ENCODE measurements at places on chromosomes 5 and 9. TPM values are rescaled to one million over a fixed set of nuclear protein-coding genes. Genes with fewer than 3 reads are reported as not detected.

- no peaks in the 10 kb centered on the region for H3K36me3 ChIP-seq
- DNase-seq, result no peak
- H3K27ac ChIP-seq, result peak overlapping the region; percentile 54
- H3K27me3 ChIP-seq, result peaks cover 13% of the 10 kb centered on the region
Observed at GRCh38 chr5:75059912-75060545, 7.7 kb upstream of the GCNT4 start.

SLCO6A1 gene
- not detected for total RNA-seq

GRCh38 chr5:4023091-4023752, 427.6 kb downstream of the IRX1 start:
- H3K4me1 ChIP-seq, result no peaks in the 10 kb centered on the region
- H3K36me3 ChIP-seq, result no peaks in the 10 kb centered on the region
- H3K27ac ChIP-seq, result no peak overlapping the region
- H3K27me3 ChIP-seq, result no peaks in the 10 kb centered on the region

FABP6 gene
- not detected for total RNA-seq

- no peak overlapping the region for H3K27ac ChIP-seq
- H3K36me3 ChIP-seq, result no peaks in the 10 kb centered on the region
- H3K4me1 ChIP-seq, result no peaks in the 10 kb centered on the region
Observed at GRCh38 chr5:60036192-60036938, 142.8 kb upstream of the PDE4D start.

GRCh38 chr5:59275510-59276324, 617.8 kb downstream of the PDE4D start:
- H3K4me3 ChIP-seq, result peak overlapping the region; percentile 73
- DNase-seq, result no peak
- H3K27me3 ChIP-seq, result peaks cover 24% of the 10 kb centered on the region
- no peak overlapping the region for H3K27ac ChIP-seq
- H3K4me1 ChIP-seq, result peaks cover 12% of the 10 kb centered on the region
- H3K36me3 ChIP-seq, result no peaks in the 10 kb centered on the region

DNA sequence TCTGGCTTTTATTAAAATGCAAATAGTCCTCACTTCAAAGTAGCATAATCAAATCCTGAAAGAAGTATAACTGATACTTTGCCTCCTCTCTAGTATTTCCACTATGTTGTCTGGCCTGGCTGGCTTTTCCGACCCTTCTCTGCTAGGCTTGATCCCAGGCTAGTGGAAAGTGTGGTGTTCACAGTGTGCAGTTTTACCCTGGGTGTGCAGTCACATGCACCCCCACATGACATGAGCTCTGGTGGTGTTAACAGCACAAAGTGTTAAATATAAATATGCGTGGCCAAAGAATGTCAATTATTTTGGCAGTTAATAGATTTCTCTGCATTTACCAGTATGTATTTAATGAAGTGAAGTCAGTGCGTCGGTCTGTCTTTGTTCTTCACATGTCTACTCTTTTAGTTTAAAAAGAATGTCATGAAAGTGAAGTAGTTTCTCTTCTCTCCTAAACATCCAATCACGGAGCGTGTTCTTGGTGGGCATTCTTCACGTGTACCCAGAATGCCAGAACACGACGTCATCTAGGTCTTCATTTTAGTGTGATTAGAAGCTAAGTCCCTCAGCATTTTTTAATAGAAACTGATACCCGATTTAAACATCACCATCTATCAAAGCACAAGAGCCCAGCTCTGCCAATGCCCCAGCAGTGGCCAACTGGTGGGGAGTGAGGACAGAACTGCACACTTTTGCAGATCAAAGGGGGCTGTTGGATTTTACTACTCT, 286.4 kb downstream of the FANCC start:
- H3K4me3 ChIP-seq, result no peak overlapping the region
- H3K27ac ChIP-seq, result no peak overlapping the region
- peaks cover 6% of the 10 kb centered on the region for H3K4me1 ChIP-seq
- no peaks in the 10 kb centered on the region for H3K27me3 ChIP-seq

ADAMTS6 gene
- total RNA-seq, result 1.4 TPM

CCNJL gene
- not detected for total RNA-seq

DNA sequence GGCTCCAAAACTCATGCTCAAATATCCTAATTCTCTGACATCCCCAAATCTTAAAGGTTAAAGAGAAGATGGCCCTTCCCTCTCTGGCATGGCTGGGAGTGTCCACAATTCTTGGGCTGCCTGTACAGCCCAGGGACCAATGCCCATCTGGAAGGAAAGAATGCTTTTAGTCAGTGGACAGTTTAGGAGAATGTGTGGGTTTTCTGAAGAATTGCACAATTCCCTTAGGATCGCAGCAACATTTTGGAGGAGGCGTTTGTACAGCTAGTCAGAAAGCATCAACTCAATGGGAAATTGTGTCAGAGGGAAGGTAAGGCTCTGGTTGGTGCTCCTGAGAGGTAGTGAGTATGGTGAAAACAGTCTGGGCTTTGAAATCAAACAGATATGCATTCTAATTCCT, 15.0 kb downstream of the FAM193B start:
- H3K27ac ChIP-seq, result no peak overlapping the region
- no peaks in the 10 kb centered on the region for H3K27me3 ChIP-seq
- no peak overlapping the region for H3K4me3 ChIP-seq
- H3K4me1 ChIP-seq, result peaks cover 2% of the 10 kb centered on the region
- no peak for DNase-seq

DNA sequence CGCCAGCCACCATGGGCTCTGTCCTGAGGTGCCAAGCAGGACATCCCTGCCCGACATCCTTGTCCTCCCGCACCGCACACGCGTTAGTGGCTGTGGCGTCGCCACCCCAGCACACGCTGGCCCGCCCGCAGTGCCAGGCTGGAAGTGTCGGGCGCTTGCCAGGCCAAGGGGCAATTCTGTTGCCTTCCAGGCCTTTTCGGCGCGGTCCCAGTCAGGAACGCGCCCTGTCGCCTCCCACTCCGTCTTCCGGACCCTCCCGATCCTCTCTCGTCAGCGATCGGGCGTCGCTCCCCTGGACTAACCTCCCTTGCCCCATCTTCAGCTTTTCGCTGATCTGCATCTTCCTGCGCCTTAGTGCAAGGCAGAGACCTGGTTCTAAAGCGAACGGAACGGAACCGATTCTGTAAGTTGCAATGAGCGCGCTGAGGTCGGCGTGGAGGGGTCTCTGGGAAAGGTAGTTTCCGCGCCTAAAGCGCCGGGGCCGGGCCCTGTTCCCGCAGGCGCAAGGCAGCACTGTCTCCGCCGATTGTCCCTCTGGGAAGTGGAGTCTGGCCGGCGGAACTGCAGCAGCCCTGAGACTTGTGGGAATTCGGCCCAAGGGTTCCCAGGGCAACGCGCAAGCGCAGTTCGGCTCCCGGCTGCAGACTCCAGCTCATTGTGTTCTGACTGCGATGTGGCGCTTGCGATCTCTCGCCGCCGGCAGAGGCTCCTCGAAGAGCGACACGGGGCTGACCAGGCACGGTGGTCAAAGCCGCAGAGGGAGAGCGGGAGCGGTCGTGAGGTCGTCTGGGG, at the start of gene ZNF454:
ZNF454 (plus strand) TSS at position 630 of the 792 bp plus-strand sequence. CDS start 1,594 bp downstream, outside the sequence.
- no peak for DNase-seq
- H3K4me3 ChIP-seq, result no peak within 1 kb of the TSS
- no peak within 1 kb of the TSS for H3K27ac ChIP-seq

DNA sequence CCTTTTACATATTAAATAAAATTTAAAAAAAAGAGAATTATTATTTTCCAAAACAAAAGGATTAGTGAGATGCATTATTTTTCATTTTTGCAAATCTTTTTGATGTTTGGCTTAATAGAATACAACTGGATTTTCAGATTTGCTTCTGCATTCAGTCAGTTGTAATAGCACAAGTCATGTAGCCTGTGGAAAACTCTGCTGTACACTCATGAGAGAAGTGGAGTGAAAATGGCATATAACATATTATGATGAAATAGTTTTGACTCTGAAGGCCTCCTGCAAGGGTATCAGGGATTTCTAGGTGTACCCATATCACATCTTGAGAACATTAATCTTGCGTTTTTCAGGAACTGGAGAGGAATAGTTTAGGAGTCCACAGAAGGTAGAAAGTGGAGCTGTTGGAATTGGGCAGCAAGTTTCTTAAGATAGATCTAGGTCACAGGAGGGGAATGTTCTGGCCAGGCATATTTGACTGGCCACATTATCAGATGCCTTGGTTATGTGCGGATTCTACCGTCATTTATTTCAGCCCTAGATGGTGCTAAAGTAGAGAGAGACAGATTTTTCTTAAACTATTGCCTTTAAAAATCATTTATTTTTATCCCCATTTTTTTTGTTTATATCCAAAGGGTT, 16.4 kb downstream of the LNPEP start:
- DNase-seq, result no peak
- H3K27me3 ChIP-seq, result no peaks in the 10 kb centered on the region
- peaks cover 34% of the 10 kb centered on the region for H3K36me3 ChIP-seq

- peaks cover 38% of the 10 kb centered on the region for H3K36me3 ChIP-seq
- DNase-seq, result no peak
- H3K27ac ChIP-seq, result peak overlapping the region; percentile 75
- no peak overlapping the region for H3K4me3 ChIP-seq
- no peaks in the 10 kb centered on the region for H3K27me3 ChIP-seq
Observed at GRCh38 chr5:67202828-67203227, 6.2 kb upstream of the CD180 start.

GRCh38 chr9:128828267-128828666, 1.3 kb downstream of the SPOUT1 start:
- H3K27ac ChIP-seq, result peak overlapping the region; percentile 89
- no peak for DNase-seq
- peak overlapping the region; percentile 98 for H3K4me3 ChIP-seq
- H3K27me3 ChIP-seq, result no peaks in the 10 kb centered on the region
- peaks cover 16% of the 10 kb centered on the region for H3K4me1 ChIP-seq

- H3K4me1 ChIP-seq, result no peaks in the 10 kb centered on the region
- H3K27me3 ChIP-seq, result peaks cover 2% of the 10 kb centered on the region
- no peak overlapping the region for H3K4me3 ChIP-seq
- DNase-seq, result no peak
Observed at GRCh38 chr9:133286523-133286922, 11.5 kb upstream of the ABO start.

- H3K27ac ChIP-seq, result no peak overlapping the region
- H3K4me3 ChIP-seq, result no peak overlapping the region
- DNase-seq, result no peak
- no peaks in the 10 kb centered on the region for H3K4me1 ChIP-seq
- H3K36me3 ChIP-seq, result no peaks in the 10 kb centered on the region
- no peaks in the 10 kb centered on the region for H3K27me3 ChIP-seq
Observed at GRCh38 chr9:126049088-126049487, 277.5 kb upstream of the MVB12B start.

DNA sequence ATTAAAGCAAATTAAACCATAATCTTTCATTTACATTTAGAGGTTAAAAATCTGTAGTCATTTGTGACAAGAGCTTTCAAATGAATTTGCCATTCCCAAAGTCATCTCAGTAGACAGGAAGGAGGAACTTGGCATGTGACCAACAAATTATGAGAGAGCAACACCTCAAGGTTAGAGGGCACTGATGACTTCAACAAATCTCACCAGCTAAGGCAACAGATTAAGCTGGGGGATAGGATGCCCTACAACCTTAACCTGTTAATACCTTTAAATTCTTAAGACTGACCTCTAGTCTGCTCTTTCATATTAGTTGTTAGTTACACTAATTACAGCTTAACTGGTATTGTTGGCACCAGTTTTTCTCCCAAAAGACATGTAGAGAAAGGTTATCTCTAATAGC, 18.4 kb downstream of the POU5F2 start:
- DNase-seq, result no peak
- H3K27ac ChIP-seq, result no peak overlapping the region
- no peak overlapping the region for H3K4me3 ChIP-seq
- no peaks in the 10 kb centered on the region for H3K36me3 ChIP-seq
- H3K4me1 ChIP-seq, result no peaks in the 10 kb centered on the region

DNA sequence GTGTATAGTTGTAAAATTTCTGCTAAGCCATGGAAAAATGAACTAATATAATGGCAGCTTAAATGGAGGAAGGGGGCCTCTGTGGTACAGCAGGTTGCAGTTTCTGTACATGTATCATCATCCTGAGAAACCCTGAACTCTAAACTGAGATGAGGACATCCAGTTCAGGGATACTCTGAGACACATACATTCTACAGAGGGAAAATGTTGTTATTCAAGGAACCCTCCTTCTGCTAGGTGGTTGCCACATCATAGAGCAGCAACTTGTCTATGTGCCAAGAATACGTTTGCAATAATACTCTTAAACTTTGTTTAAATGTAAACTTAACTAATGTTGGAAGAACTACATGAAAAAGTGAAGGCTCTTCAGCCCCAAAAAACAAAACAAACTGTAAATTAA, 1310.8 kb upstream of the WWC1 start:
- H3K27me3 ChIP-seq, result peaks cover 8% of the 10 kb centered on the region
- H3K27ac ChIP-seq, result no peak overlapping the region
- peaks cover 2% of the 10 kb centered on the region for H3K4me1 ChIP-seq
- no peak overlapping the region for H3K4me3 ChIP-seq
- no peak for DNase-seq

DNA sequence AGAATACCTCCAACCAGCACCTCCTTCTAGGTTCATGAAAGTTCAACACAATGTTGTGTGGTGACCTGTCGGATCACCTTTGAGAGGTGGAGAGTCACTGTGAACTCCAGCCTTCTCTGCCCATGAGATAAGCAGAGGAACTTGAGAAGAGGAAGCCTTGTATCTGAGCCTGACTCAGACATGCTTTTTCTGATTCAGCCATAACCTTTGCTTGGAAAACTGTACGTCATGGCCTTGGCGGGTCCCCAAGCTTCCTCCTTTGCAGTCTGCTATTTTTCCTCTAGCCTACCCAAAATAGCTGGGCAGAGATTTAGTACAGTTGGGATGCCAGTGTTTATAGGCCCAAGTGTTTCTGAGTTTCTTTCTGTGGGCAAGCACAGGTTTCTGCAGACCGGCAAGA, 274.7 kb downstream of the CETN3 start:
- no peak for DNase-seq
- H3K27me3 ChIP-seq, result no peaks in the 10 kb centered on the region
- no peak overlapping the region for H3K4me3 ChIP-seq

DNA sequence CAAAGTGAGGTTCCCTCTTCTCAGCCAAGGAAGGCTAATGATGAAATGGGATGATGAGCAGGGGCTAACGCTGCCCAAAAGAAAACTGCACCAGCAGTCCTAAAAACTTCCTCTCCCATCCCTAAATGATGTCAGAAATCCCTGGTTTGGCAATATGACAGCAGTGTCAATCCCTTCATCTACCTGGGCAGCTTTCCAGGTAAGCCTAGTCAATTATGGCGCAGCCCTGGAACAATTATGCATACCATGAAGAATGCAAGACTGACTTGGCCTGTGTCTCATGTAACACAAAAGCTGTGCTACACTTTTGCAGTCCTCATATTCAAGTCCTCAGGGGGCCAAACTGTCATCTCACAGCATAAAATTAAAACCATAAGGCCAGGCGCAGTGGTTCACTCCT, 7.0 kb downstream of the DMGDH start:
- DNase-seq, result no peak
- H3K36me3 ChIP-seq, result no peaks in the 10 kb centered on the region
- H3K27me3 ChIP-seq, result peaks cover 14% of the 10 kb centered on the region
- H3K4me3 ChIP-seq, result no peak overlapping the region

- no peak overlapping the region for H3K4me3 ChIP-seq
- no peak for DNase-seq
- H3K27ac ChIP-seq, result no peak overlapping the region
- no peaks in the 10 kb centered on the region for H3K4me1 ChIP-seq
Observed at GRCh38 chr5:152288917-152289595, 116.0 kb downstream of the NMUR2 start.

All from activated T-helper 2 cell treated with anti-CD3 and anti-CD28 coated beads, Interferon-gamma antibody, Interleukin-2, Interleukin-4, amounts not matched to agents 10 μg/mL and 5 μg/mL and 100 μg/mL, durations not matched to agents 14 hours and 24 hours and 36 hours (primary cell).